ENCODE measurements at places on chromosomes 12 and 14. TPM values are rescaled to one million over a fixed set of nuclear protein-coding genes. Genes with fewer than 3 reads are reported as not detected.

The GOLT1B gene
- 51.0 TPM for total RNA-seq

The CD163L1 gene
- total RNA-seq: under 0.01 TPM

The NRL gene
- 0.78 TPM for total RNA-seq

The ITGB7 gene
- 1.1 TPM for total RNA-seq

The CMA1 gene
- total RNA-seq: not detected

The KCNH5 gene
- not detected for total RNA-seq

The SOAT2 gene
- under 0.01 TPM for total RNA-seq

The KRT4 gene
- not detected for total RNA-seq

The TAS2R9 gene
- total RNA-seq: not detected

The TRAFD1 gene
- total RNA-seq: 31.6 TPM

The NOP9 gene
- 27.2 TPM for total RNA-seq

The CHPT1 gene
- total RNA-seq: 33.2 TPM

The AJUBA gene
- 12.7 TPM for total RNA-seq

The PRKAG1 gene
- total RNA-seq: 69.8 TPM

The SLC35F4 gene
- not detected for total RNA-seq

The TRHDE gene
- total RNA-seq: 0.39 TPM

The ADAM20 gene
- 1.1 TPM for total RNA-seq

Data from subcutaneous preadipocyte (primary cell).